Femur (tissue), 1 donor: ENCODE measurements at places on chromosomes 1 and 21.

DNA sequence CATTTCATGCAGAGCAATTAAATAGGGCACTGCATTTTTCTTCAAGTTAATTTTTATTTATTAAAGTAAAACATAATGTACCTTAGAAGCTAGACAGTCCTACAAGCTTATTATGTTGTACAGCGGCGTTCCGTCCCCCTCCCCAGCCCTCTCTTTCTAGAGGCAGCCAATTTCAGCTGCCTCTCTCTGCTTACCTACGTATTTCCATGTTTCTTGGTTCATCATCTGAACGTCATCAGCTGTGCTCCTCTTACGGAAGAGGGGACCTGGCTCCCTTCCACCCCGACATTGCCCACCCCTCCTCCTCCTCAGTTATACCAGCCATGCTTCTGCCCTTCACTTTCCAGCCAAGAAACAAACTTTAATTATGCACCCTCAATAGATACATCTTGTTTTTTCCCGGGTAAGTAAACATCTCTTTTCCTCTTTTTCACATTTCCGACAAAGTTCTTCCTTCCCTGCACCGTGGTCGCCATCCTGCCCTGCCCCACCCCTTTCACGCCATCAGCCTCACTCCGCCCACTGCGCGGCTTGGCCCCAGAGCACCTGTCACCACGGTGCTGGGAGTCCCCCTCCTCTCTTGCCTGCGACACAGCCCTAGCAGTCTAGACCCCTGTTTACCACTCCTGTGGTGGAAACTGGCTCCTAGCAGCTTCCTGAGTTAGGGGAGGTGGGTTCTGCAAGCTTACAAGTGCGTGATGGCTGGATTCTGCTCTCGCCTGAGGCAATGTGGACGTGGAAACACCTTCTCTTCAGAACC lies 57.9 kb downstream of the SLC37A1 start:
- peak; percentile 16 for DNase-seq

GRCh38 chr1:24199291-24199900 lies 12.3 kb upstream of the IFNLR1 start:
- DNase-seq = peak; percentile 75

DNA sequence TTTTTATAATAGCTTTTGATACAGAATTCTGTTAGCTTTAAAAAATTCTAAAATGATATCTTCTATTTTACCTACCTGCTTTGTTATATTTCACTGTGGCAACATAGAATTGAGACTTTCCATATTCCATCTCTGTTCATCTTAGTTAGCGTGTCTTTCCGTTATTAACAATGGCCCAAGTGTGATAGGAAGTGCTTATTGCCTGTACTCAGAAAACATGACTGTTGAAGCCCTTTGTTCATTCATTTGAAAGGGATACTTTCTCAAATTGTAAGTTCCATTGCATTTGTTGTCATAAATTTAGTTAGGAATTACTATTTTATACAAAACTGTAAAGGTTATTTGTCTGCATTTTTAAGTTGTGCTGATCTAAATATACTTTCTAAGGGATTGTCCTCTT lies 73.1 kb downstream of the LAMC1 start:
- no peak for DNase-seq

DNA sequence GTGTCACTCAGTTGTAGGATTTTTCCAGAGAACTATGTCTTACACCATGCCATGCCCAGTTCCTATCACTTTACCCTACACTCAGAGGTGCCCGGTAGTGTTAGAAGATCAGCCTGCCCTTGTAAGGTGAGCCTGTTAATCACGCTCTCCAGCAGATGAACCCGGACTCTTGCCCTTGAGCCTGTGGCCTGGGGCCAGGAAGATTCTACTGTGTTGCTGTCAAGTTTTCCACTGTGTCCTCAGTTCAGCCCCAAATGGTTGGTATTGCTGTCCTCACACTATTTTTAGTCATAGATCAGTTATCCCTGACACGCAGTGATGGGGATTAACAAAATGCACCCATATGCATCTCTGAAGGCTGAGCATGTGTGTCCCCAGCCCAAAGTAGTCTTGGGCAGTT lies 105.0 kb upstream of the SPAG17 start:
- peak; percentile 68 for DNase-seq

DNA sequence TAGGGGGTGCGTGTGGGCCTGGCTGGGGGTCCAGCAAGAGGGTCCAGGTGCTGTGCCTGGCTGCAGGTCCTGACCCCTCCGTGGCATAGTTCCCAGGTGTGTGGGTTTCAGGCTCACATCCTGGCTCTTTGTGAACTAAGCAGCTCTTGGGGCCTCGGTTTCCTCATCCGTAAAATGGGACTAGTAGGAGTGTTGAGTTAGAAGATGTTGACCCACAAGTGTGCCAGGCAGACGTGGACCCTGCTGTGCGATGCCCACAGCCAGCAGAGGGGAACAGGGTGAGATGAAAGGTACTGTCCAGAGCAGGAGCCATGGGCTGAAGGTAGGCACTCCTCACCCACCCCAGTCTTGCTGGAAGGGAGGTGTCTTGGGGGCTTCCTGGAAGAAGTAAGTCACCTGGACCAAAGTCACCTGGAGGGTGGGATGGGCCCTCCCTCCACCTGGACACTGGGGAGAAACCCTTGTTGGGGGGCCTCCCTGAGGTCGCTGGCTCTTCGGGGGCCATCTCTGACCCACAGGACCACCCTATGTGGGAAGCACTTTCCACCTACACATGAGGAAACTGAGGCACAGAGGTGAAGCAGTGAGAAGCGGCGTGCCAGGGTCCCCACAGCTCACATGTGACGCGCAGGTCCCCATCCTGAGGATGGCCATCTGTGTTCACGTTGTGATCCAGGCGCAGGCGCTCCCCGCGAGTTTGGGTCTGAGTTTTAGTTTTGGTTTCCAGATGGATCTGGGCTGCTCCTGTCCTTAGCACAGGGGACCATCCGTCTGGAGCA lies 1.4 kb downstream of the ARHGEF16 start:
- no peak for DNase-seq

DNA sequence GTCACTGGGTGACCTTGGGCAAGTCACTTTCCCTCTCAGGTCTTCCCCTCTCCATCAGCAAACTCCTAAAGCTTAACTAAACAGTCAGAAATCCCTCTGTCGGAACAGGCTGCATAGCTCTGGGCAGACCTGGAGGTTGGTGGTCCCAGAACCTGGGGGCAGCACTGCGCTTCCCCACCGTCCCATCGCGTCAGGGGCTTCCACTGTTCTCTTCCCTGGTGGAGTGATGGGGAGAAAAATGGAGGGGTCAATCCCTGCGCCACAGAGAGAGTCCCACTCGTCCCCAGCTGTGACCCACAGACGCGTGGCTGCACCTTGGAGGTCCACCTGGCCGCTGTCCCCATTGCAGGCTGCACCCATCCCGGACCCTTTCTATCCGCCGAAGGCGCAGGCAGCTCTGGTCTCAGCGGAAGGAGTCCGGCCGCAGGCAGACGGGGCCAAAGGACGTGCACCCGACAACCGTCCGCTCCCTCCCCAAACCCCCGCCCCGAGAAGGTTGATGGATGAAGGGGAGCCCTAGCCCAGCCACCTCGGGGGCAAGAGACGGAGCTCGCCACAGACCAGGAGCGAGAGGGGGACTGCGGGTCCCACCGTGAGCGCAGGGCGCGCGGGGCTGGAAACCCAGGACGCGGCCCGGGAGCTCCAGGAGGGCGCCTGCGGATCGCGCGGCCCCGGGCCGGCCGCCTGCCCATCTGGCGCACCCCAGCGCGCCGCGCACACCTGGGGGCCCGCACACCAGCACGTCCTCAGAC lies 588 bp upstream of the WNT3A start:
- DNase-seq = no peak
